Left renal cortex interstitium (tissue), 4 donors: ENCODE measurements at places on chromosomes 7 and 10. TPM values are rescaled to one million over a fixed set of nuclear protein-coding genes. Genes with fewer than 3 reads are reported as not detected.

DNA sequence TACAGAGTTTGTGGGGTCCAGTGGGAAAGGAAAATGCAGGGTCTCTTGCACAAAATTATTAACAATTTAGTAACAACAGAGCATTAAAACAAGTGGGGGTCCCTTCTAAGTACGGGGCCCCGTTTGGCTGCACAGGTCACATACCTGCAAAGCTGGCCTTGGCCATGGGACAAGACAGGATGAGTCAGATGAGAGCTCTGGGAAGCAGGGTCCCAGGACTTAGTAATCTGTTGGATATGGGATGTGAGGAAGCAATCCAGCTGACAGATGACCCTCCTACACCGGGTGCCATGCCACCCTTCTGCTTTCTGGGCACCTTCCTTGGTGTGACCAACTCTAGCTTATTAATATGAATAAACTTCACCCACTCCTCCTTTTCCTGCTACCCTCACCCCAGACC is 3.2 kb upstream of the DUSP5 start:
- no peak for DNase-seq

- DNase-seq: no peak
Measured at GRCh38 chr7:7427363-7427762, 108.3 kb downstream of the COL28A1 start.

DNA sequence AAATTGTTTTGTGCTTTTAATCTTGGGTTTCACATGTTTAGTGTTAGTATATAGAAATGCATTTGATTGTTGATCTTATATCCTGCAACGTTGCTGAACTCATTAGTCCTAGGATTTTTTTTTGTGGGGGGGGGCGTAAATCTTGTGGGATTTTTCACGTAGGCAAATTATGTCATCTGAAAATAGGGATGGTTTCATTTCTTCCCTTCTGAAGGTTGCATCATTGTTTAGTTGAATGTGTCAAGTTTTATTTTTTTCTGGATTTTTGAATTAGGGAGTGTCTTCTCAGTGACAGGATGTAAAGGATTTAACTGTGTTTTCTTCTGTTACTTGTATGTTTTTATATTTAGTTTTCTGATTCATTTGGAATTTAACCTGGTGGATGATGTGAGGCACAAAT is 26.7 kb downstream of the MKLN1 start:
- DNase-seq: no peak

GRCh38 chr10:71585564-71586290 is 133.9 kb downstream of the C10orf105 start:
- DNase-seq: no peak

DNA sequence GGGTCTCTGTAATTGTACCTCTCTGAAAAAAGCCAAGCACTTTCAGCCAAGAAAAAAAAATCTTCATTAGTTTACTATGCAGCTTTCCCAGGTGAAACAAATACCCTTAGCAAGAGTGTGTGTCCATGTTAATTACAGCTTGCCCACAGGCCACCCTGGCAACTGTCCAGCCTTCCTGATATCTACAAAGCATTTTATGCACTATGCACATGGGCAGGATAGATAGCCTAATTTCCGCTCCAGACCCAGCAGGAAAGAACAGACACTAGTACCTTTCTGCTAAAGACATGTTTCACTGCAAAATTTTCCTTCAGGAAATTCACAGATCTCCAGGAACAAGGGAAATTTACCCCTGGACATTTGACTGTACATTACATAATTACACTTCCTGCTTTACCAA is 24.4 kb downstream of the CACNA2D1 start:
- DNase-seq: no peak

DNA sequence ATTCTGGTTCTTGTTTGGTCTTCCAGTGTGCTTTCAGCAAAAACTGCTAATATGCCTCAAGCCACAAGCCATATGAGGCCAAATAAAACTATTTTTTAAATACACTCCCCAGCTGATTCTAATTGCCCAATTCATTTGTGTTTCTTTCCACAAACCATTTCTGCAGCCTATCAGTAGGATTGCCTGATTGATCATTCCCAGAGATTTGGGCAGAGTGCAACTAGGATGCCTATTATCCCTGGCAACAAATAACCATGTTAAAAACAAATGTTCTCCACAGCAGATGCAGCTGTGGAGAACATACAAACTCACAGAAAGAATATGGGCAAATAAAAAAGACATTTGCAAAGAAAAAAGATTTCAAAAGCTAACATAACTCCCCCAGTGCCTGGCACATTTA is 76.9 kb upstream of the CAV2 start:
- DNase-seq: no peak

- no peak for DNase-seq
Measured at GRCh38 chr7:85737426-85737825, 550.6 kb upstream of the SEMA3D start.

GRCh38 chr7:95796617-95797016 is 24.3 kb downstream of the DYNC1I1 start:
- DNase-seq: no peak

GRCh38 chr7:6558837-6559236 is 7.6 kb upstream of the GRID2IP start:
- no peak for DNase-seq

- DNase-seq: no peak
Measured at GRCh38 chr10:11164551-11164802, 146.8 kb downstream of the CELF2 start.

GRCh38 chr7:4174451-4174850 is 507.6 kb upstream of the FOXK1 start:
- DNase-seq: no peak

- DNase-seq: no peak
Measured at GRCh38 chr10:132541601-132542011, 4.0 kb downstream of the INPP5A start.

GRCh38 chr7:131326576-131326975 is 1.1 kb upstream of the MKLN1 start:
- no peak for DNase-seq

DNA sequence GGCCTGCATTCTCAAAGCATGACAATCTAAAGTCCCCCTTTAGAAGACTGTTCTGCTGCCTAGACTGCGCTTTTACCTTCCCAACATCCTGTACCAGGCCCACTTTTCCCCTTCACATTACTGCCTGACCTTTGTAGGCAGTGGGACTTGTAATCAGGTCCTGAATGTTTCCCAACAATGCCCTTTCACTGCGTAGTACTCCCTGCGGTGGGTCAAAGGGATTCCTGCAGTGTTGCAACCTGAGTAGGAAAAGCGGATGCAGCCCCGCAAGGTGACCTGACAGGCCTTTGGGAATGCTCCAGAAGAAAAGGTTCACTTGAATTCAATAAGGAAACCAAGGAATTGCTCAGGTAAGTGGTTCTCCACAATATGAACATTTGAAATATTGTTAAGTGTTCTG is 4.9 kb upstream of the TCAF1 start:
- DNase-seq: no peak

DNA sequence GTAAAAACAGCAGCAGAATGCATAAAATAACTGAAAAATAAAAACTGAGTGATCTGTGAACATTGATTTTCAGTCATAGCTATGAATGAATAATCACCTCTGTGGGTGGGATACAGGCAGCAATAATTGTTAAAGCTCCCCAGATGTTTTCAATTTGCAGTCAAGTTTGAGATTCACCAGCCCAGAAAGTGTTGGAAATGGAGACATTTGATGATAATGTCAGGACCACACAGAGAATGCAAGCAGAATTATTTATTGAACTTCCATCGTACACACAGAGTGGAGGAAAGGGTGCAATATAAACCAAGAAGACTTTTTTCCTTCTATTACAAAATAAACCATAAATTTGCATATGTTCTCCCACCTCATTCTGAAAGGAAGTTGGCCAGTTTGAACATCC is 601.7 kb downstream of the ANKRD7 start:
- DNase-seq: no peak

DNA sequence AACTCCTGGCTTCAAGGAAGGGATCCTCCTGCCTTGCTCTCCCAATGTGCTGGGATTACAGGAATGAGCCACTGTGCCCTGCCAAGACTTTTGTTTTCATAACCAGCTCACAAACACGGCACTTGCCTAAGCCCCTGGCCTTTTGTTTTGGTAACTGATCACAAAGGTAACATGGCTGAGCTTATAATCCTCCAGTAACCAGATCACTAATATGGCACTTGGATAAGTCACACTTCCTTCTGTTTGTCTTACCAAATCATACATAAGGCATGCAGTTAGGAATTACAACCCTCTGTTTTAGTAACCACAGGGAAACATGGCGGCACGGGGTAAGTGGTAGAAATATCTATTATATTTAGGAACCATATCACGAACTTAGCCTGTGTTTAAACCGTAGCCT is 577.1 kb downstream of the CALN1 start:
- DNase-seq: no peak

GRCh38 chr7:44105832-44106231 is 1.7 kb downstream of the AEBP1 start:
- no peak for DNase-seq

- no peak for DNase-seq
Measured at GRCh38 chr7:137335814-137336213, 7.7 kb downstream of the PTN start.

GRCh38 chr7:155277385-155277994 is 20.2 kb upstream of the INSIG1 start:
- no peak for DNase-seq

DNA sequence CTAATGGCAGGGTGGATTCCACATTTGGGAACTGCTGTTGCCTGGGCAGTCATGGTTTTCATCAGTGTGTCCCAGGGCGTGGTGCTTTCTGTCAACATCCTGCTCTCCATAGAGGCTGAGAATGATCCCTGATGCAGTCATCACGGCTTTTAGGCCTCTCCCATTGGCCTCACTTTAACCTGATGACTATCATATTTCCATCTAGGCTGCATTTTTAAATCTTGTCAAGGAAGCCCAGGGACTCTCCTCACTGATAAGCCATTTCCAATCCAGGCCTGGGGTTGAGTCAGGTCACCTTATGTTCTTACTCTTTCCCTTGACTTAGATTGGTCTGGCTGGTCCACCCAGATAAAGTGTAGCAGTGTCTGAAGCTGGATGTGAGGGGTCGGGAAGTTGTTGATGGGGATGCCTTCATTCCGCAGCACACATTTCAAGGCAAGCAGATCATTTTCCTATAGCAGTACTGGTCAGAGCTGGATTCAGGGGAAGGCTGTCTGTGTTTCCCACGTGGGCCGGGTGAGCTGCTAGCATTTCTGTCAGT is 177.0 kb downstream of the AUTS2 start:
- no peak for DNase-seq

DNA sequence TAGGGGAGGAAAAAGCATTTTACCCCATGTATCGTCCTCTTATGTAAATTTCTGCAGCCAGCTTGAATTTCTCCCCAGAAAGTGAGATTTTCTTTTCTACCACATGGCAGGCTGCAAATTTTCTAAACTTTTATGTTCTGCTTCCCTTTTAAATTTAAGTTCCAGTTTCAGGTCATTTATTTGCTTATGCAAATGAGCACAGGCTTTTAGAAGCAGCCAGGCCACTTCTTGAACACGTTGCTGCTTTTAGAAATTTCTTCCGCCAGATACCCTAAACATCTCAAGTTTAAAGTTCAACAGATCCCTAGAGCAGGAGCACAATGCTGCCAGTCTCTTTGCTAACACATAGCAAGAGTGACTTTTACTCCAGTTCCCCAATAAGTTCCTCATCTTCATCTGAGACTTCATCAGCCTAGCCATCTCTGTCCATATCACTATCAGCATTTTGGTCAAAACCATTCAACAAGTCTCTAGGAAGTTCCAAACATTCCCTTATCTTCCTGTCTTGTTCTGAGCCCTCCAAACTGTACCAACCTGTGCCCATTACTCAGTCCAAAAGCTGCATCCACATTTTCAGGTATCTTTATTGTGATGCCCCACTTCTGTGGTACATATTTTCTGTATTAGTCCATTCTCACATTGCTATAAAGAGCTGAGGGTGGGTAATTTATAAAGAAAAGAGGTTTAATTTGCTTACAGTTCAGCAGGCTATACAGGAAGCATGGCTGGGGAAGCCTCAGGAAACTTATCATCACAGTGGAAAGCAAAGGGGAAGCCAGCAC is 16.3 kb downstream of the EZH2 start:
- DNase-seq: no peak

DNA sequence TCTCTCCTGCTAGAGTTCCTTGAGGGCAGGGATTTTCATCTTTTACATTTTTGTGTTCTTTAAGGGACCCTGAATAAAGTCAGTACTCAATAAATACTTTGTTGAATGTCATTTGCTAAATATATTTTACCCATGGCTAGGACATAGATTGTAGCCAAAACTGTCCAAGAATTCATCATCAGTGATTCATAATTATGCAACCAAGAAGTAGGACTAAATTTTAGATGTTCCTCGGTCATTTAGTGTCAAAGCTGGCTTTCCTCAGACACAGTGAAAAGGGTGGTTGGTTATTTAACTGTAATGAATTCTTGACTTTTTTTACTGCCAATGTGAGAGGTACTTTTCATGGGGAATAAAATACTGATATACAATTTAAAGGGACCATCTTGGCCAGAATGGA is 3.3 kb downstream of the NUDT13 start:
- no peak for DNase-seq

DNA sequence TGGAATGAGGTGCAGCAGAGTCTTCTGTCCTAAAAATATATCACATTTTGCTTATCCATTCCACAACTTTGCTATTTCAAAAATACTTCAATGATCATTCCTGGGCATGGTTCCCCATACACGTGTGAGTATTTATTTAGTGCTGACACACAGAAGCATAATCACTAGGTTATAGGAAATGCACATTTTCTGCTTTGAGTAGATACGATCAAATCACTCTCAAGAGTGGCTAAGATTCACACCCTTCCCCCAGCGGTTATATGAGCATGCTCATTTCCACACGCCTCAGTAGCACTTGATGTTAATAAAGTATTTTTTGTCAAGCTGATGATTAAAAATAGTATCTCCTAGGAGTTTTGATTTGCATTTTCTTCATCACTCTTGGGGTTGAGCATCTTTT is 93.5 kb upstream of the LRRC4 start:
- no peak for DNase-seq

GRCh38 chr7:79217468-79217867 is 236.0 kb downstream of the MAGI2 start:
- DNase-seq: no peak

DNA sequence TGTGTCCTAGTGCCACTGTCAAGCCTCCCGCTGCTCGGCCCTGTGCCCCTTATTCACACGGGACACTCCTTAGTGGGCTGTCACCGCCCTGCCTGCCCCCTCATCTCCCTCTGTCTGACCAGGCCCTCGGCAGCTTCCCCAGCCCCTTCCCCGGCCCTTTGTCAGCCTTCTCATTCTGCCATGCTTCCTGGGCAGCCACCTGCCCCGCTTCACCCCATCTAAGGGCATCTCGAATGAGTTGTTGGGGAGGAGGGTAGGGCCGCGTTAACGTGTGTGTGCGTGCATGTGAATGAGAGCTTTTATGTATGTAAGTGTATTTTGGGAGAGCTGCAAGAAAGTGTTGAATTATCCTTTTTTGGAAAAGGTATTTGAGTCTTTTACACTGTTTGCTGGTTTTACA is 49.7 kb downstream of the GTF2I start:
- DNase-seq: no peak

- DNase-seq: no peak
Measured at GRCh38 chr10:97509120-97509680, 10.5 kb downstream of the UBTD1 start.

RASSF4 gene
- 34.5 TPM for polyA plus RNA-seq

ACTL6B gene
- 0.17 TPM for polyA plus RNA-seq

TCTN3 gene
- polyA plus RNA-seq: 70.8 TPM

COL28A1 gene
- 10.5 TPM for polyA plus RNA-seq

AMPH gene
- polyA plus RNA-seq: 16.2 TPM

MYOZ1 gene
- 4.7 TPM for polyA plus RNA-seq

NODAL gene
- 0.61 TPM for polyA plus RNA-seq

SOSTDC1 gene
- polyA plus RNA-seq: 43.8 TPM

PIK3CG gene
- 3.2 TPM for polyA plus RNA-seq
